Stimulated activated CD4-positive, alpha-beta T cell treated with anti-CD3 and anti-CD28 coated beads, Interleukin-12 subunit alpha, Interleukin-12 subunit beta, amount 100 ng/mL, for 4 hours (primary cell): ENCODE measurements at places on chromosomes 1 and 21.

- no peak for DNase-seq
Measured at GRCh38 chr1:246219508-246220030, 287.5 kb downstream of the SMYD3 start.

DNA sequence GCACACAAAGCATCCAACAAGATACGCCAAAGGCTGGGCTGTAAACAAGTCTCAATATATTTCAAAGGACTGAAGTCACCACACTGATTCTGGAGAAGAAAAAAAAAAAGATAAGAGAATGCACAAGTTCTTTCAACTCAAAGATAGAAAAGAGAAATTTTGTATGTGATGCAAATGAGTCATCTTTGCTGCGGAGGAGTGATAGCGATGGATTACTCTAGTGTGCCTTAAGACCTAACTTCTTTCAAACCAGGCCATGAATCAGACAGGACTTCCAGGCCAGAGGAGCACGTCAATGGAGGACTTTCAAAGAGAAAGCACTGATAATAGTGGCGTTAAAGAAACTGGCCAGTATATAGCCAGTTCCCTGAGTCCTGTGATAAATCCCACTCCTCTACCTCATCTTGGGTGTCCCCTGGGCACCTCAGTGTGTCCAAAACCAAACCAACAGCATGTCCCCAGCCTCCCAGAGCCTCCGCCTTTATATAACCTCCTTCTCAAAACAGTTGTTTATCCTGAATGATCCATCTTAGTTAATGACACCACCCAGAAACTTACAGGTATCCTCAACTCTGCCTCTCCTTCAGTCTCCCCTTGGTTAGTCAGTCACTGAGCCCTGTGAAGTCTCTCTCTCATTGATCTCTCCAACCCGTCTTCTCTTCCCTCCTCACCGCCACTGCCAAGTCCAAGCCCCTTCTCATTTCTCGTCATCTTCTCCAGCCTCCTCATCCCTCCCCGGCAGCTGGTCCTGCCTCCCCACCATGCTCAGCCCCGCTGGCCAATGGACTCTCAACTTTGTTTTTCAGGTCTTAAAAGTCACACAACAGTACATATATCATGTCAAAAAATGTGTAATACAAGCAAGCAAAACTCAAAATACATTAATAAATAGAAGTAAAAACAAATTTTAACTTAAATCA, 47.2 kb upstream of the IFFO2 start:
- no peak for DNase-seq

DNA sequence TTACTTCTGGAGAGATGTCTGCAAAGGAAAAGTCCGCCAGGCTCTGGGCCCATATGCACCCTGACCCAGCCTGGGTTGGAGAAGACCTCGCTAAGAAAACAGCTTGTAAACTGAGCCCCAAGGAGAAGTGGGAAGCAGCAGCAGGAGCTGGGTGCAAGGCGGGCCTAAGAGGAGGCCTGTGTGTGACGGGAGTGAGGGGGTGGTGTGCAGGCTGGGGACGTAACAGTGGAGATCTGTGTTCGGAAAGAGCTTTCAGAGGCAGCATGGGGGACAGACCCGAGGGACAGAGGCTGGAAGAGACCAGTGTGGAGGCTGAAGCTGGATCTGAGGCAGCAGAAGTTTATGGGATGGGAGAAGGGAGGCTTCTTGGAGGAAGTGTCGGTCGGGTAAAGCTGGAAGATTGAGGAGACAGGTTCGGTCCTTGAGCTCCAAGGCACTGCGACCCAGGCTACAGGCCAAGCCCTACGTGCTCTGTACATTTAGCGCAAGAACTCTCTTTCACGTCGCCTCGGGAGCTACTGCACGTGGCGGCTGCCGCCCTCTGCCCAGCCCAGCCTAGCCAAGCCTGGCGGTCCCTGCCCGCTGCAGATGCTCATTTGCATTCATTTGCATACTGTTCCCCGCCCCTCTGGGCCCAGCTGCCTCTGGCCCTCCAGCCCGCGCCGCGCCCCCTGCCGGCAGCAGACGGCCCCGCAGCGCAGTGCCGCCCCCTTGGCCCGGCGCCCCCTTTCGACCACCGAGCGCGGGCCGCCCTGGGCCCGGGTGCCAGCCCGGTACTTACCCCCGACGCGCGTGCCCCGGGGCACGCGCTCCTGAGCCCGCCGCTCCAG, 6.3 kb downstream of the HPCA start:
- peak; percentile 33 for DNase-seq

GRCh38 chr1:6601049-6601922, 1.4 kb downstream of the KLHL21 start:
- peak; percentile 74 for DNase-seq

DNA sequence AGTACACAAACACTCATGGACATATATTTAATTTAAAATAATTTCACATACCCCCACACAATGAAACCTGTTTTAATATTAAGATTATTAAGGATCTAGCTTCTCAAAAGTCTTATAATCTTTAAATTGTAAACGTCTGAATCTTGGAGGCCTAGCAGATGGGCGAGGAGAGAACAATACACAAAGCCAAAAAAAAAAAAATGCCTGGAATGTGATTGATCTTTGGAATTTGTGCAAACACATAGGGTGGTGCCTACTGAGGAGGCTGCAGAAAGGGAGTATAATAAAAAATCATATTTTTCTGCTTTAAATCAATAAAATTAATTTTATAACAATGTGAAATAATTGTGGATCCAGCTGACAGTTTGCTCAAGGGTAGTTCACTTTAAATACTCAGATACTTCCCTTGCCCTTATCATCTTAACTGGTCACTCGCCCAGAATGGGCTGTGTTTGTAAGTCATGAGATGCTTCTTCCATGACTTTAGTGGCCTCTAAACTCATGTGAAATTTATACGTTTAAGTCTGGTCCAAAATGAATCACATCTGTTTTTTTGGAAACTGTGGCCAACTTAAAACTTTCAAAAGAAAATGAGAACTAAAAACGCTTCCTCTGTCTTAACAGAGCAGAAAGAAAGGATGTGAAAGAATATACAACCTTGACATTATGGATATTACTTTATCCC, 802.8 kb upstream of the CXADR start:
- no peak for DNase-seq

DNA sequence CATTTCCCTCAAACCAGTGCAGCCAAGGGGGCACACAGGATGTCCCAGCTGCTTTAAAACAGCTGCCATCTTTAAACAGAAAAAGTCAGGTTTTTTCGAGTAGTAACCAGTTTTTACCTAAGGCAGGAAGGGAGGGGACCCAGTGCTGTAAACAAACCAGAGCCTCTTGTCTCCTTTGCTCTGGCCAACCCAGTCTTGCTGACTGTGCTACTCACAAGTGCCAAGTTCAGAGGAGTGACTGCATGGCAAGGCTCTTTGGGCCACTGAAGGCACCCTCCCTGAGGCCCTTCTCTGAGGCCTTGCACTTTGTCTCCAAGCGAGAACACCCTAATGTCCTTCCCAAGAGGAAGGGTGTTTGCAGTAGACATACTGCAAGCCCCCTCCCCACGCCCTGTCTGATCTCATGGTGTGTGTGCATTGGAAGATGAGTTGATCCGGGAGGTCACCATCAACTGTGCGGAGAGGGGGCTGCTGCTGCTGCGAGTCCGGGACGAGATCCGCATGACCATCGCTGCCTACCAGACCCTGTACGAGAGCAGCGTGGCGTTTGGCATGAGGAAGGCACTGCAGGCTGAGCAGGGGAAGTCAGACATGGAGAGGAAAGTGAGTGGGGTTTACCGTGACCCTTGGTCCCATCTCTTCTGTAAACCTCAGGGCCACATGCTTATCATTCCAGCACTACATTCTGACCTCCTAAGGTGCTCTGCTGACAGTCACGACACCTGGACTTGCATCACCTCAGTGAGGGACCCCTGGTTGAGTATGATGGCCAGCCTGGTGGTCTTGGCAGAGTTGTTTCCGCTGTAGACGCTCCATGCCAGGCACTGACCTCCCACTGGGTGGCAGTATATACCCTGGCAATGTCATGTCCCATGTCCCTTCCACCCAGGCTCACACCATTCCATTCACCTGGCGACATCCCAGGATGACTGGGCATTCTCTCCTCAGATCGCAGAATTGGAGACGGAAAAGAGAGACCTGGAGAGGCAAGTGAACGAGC, 4.7 kb downstream of the DNALI1 start:
- DNase-seq: peak; percentile 23

DNA sequence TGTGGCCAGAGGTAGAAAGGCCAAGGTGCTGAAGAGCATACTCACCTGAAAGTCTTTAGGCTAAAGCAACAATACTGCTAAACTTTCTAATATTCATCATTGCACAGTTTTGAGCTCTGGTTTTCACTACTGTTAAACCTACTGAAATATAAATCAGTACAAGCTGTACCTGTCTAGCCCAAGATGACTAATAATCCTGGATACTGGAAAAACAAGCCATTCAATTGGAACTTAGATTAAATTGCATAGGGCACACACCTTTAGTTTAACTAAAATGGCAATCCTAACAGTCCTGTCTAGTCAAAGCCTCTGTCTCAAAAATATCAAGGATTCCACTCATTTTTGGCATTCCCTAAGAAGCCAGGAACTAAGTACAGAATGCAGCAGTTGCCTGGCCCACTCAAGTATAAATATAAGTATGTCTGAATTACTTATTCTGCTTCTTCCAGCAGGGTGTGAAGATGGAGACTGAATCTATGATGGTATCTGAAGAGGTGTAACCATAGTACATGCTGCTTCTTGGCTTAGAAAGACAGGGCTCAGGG, 3.1 kb downstream of the CHML start:
- no peak for DNase-seq

GRCh38 chr1:69272684-69273083, 295.0 kb upstream of the LRRC7 start:
- DNase-seq: no peak

GRCh38 chr1:46615735-46616134, 876 bp downstream of the MOB3C start:
- no peak for DNase-seq

DNA sequence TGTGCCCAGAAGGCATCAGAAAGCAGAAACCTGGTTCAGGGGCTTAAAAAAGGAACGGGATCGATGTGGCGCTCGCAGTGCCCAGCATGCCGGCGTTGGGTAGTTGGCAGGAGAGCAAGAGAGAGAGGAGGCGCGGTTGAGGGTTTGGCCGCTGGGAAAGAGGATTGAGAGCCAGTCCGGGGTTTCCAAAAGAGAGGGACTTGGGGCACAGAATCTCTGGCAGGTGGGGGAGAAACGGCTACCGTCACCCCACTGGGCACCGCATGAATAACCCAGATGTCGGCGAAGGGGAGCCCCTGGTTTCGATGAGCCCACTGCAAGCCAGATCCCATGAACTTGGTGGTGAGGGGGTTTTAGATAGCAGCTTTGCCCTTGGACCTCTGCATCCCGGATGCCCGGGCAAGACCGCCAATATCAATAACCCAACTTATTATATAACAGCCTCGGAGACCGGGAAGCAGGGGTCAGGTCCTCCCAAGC, 60.4 kb upstream of the ACOT11 start:
- DNase-seq: no peak

DNA sequence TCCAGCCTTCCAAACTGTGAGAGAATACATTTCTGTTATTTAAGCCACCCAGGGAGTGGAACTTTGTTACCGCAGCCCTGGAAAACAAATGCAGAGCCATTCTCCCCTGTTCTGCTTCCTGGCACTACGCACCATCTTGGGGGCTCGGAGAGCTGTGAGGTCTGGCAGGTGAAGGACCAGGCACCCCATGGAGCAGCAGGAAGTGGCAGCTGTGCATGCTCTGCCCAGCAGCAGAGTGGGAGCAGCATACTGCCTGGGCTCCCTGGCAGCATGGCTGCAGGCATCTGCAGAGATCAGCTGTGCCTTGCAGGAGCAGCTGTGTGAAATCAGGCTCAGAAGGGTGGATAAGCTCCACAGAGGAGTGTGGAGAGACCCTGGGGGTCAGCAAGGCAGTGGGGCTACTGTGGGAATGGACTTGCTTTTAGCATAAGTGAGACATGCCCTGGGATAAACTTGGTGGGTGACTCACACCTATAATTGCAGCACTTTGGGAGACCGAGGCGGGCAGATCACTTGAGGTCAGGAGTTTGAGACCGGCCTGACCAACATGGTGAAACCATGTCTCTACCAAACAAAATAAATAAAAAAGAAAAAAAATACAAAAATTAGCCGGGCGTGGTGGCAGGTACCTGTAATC, 17.7 kb upstream of the ZSCAN20 start:
- no peak for DNase-seq

DNA sequence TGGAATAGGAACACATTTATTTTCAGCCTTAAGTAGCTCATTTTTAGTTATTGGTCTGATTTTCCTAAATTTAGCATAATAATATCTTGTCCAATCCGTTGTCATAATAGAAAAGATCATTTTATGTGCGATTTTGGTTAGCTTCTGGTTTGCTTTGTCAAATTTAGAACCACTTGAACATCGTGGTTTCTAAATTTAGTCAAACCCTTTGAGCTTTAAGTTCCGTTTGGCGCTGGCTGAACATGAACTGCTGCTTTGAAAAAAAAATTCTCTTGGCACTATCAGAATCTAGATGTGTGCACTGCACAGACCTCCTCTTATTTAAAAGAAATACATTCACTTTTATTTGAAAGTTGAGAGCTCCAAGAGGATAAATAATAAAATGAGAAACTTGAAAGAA, 370.6 kb downstream of the PTPRC start:
- DNase-seq: no peak

DNA sequence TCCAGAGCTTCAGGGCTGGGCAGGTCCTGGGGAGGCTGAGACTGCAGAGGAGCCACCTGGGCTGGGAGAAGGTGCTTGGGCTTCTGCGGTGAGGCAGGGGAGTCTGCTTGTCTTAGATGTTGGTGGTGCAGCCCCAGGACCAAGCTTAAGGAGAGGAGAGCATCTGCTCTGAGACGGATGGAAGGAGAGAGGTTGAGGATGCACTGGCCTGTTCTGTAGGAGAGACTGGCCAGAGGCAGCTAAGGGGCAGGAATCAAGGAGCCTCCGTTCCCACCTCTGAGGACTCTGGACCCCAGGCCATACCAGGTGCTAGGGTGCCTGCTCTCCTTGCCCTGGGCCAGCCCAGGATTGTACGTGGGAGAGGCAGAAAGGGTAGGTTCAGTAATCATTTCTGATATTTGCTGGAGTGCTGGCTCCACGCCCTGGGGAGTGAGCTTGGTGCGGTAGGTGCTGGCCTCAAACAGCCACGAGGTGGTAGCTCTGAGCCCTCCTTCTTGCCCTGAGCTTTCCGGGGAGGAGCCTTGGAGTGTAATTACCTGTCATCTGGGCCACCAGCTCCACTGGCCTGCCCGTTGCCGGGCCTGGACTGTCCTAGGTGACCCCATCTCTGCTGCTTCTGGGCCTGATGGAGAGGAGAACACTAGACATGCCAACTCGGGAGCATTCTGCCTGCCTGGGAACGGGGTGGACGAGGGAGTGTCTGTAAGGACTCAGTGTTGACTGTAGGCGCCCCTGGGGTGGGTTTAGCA, 9.3 kb downstream of the MYBPH start:
- DNase-seq: no peak

DNA sequence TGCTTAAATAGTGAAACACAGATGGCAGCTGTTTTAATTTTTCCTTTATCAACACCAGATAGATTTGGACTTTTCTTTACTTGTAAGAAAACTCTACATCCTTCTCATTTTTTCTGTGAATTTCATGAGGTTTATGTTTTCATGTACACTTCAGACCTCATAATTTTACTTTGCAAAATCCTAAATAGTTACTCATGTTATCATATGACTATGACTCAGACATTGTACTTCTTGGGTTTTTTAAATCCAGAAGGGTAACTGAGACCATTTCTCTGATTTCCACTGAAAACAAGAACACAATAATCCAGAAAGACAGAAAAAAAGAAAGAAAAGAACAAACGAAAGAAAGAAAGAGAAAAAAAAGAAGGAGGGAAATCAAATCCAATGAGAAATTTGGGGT, 1021.6 kb downstream of the NCAM2 start:
- DNase-seq: no peak
